CD4-positive, alpha-beta T cell treated with Interleukin-4 for 1 hour (primary cell): ENCODE measurements at places on chromosomes 3 and 15.

GRCh38 chr15:101551696-101552591 is 62.4 kb upstream of the PCSK6 start:
- no peak for DNase-seq

DNA sequence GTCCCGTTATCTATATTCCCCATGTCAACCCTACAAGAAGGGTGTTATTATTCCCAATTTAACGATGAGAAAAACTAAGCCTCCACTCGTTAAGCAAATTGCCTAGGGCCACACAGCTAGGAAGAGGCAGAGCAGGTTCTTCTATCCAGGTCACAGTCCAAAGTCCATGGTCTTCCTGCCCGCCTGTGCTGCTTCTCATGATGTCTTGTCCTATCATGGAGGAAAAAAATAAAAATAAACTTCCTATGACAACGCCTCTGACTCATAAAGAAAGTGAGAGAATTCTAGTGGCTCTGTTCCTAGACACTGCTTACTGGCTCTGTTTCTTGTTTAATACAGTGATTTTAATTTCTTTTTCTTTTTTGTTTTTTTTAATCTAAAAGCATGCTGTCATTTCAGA is 9.7 kb downstream of the COL8A1 start:
- no peak for DNase-seq

GRCh38 chr3:126446301-126446700 is 29.4 kb downstream of the ZXDC start:
- DNase-seq: no peak

GRCh38 chr3:36149447-36149865 is 230.8 kb upstream of the STAC start:
- DNase-seq: no peak

GRCh38 chr3:71602256-71602655 is 18.7 kb upstream of the FOXP1 start:
- no peak for DNase-seq
